ENCODE measurements at places on chromosomes 6 and 20.

- DNase-seq, result no peak
Observed at GRCh38 chr20:22513574-22513973, 70.8 kb downstream of the FOXA2 start.

GRCh38 chr6:6008089-6008647 is 1.4 kb upstream of the NRN1 start:
- DNase-seq, result no peak

DNA sequence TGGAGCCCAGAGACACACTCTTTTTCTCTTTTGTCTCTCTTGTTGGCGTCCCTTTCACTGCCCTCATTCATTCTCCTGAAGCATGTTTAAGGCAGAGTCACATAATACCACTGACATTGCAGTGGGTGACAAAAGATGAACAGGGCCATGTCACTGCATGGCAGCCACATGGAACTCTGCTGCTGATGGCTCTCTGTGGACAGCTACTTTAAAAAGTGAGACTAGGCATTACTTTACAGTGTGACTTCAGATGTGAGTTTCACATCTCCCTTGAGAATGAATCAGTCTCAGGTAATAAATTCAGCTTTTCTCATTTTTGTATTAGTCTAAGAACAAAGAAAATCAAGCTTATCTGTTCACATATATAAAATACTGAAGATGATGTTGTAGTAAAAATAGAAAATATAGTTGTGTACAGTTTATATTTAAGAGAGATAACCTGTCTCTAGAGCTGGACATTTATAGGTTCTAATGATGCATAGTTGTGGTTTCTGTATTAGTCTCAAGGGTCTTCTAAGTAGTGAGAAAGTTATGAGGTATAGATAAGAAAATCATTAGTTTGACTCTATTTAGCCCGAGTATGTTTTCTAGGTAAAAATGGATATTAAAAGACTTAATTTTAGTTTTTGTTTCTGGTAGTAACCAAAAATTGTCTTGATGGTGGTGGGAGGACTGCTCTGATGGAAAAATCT is 6.1 kb downstream of the MRS2 start:
- DNase-seq, result no peak

GRCh38 chr20:34396408-34396807 is 33.3 kb downstream of the ITCH start:
- no peak for DNase-seq

- DNase-seq, result no peak
Observed at GRCh38 chr6:106966671-106967640, 7.6 kb downstream of the CD24 start.

DNA sequence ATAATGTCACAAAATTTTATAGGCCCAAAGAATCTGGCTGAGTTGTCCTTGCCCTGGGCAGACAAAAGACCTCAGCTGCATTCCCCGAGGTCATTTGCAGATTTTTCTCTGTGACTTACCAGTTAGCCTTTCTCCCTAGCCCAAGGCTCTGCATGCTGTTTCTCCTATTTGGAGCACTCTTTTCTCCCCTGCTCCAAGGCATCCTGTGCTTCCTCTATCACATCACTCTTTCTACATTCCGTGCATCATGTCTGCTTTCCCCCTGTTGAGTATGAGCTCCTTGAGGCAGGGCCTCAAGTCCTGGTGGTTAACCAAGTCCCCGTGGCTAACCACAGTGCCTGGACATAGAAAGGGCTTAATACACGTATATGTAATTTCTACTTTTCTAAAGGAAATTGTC is 593 bp upstream of the GSTA3 start:
- DNase-seq, result no peak

DNA sequence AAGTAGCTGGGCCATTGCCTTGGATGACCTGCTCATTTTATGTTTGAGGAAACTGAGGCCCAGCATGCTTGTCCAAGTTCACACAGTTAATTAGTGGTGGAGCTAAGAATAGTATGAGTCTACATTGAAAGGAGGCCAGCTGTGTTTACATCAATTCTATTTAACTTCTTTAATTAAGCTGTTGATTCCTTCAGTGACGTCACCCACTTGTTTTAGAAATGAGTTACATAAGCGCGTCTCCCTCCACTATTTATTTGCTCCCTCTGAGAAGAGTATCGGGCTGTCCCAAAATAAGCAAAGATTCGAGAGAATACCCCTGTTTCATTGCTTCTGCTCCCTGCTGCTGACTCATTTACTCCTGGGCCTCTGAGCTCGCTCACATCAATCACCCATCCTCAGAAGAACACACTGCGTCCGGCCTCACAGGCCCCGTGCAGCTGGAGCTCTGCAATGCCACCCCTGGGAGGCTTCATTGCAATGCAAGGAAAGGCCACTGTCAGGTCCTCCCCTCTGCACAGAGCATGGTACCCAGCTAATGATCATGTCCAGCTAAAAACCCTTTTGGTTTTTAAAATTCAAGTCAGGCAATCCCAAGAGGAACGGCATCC is 74.8 kb upstream of the BMP2 start:
- no peak for DNase-seq

Measured in stomach (tissue), 19 donors.